ENCODE measurements at places on chromosomes 4 and X. TPM values are rescaled to one million over a fixed set of nuclear protein-coding genes. Genes with fewer than 3 reads are reported as not detected.

MTMR8 gene
- 4.1 TPM for total RNA-seq

ENAM gene
- not detected for total RNA-seq

SHROOM2 gene
- not detected for total RNA-seq

TMEM150C gene
- total RNA-seq: not detected

PPP2R2C gene
- total RNA-seq: not detected

XAGE1A gene
- not detected for total RNA-seq

FAM9C gene
- total RNA-seq: 0.05 TPM

GRCh38 chr4:67327245-67328017, 217.9 kb downstream of the CENPC start:
- DNase-seq: peak; percentile 22
- no peak overlapping the region for H3K4me3 ChIP-seq
- no peaks in the 10 kb centered on the region for H3K36me3 ChIP-seq

- H3K27ac ChIP-seq: no peak overlapping the region
- DNase-seq: no peak
- no peak overlapping the region for H3K4me3 ChIP-seq
- H3K4me1 ChIP-seq: peaks cover 9% of the 10 kb centered on the region
Observed at GRCh38 chr4:185317880-185318279, 77.8 kb downstream of the LRP2BP start.

DNA sequence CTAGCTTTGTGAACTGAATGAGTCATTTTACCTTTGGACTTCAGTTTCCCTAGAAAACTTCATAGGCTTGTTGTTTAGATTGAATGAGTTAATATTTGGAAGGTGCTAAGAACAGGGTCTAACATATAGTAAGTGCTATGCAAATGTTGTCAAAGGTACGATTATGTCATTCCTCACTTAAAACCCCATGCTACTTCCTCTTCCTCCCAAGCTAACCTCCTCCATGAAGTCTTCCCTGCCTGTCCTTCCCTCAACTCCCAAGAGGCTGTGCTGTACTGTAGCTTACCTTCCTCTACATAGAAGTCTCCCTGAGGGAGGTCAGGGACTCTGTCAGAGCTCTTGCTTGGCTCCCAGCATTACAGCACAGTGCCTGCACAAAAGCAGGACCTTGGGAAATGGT, 103.4 kb upstream of the PJA1 start:
- no peak overlapping the region for H3K4me3 ChIP-seq
- H3K4me1 ChIP-seq: no peaks in the 10 kb centered on the region
- H3K27me3 ChIP-seq: peaks cover 7% of the 10 kb centered on the region
- no peak for DNase-seq
- H3K27ac ChIP-seq: no peak overlapping the region
- no peaks in the 10 kb centered on the region for H3K36me3 ChIP-seq

DNA sequence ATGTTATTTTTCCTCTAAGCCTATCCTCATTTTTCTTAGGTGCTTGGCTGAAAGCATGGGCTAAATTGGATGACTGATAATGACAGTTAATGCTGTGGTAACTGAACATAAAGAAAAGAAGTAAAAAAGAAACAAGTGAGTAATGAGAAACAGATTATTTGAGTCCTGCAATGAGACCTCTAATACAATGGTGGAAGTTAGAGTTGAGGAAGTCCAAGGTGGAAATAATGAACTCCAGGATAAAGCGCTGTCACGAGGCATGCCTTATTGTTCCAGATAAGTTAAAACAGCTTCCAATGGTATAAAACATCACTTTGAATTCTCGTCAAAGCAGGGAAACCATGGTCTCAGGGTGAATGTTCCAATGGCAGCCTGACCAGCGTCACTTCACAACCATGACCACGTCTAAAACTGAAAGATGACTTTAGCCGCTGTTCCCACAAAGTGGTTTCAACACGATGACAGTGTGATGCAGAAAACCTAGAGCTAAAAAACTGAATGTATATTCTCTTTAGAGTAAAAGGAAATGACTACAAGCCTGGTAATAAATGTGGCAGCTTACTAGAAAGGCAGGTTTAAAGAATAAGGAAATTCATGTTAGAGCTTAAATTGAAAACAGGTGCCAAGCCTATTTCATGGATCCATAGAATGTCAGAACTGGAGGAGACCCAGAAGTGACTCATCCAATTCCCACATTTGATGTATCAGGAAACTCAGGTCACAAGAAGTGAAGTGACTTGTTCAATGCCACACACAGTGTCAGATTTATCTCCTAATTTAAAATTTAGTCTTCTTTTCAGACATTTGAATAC, 202.6 kb upstream of the GYPA start:
- H3K4me1 ChIP-seq: no peaks in the 10 kb centered on the region
- no peak for DNase-seq
- no peak overlapping the region for H3K4me3 ChIP-seq
- no peak overlapping the region for H3K27ac ChIP-seq
- H3K36me3 ChIP-seq: no peaks in the 10 kb centered on the region

GRCh38 chr4:155530290-155530689, 136.4 kb upstream of the GUCY1A1 start:
- H3K36me3 ChIP-seq: no peaks in the 10 kb centered on the region
- no peak overlapping the region for H3K27ac ChIP-seq
- H3K4me1 ChIP-seq: no peaks in the 10 kb centered on the region
- no peak overlapping the region for H3K4me3 ChIP-seq

GRCh38 chr4:165222651-165222994, 15.3 kb downstream of the KLHL2 start:
- H3K27me3 ChIP-seq: no peaks in the 10 kb centered on the region
- DNase-seq: no peak
- H3K36me3 ChIP-seq: peaks cover 48% of the 10 kb centered on the region
- peak overlapping the region; percentile 86 for H3K27ac ChIP-seq
- H3K4me1 ChIP-seq: peaks cover 59% of the 10 kb centered on the region

DNA sequence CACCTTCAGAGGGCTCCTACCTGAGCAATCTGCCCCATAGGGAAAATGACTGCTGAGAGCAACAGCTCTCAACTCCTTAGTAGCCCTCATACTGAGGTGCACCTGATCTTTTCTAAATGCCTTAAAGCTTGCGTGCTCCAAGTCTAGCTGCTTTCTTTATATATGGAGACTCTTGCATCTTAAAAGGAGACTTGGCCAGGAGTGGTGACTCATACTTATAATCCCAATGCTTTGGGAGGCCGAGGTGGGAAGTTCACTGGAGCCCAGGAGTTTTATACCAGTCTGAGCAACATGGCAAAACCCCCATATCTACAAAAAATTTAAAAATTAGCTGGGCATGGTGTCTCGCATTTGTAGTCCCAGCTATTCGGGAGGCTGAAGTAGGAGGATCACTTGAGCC, 78.1 kb upstream of the TRIM2 start:
- H3K27me3 ChIP-seq: peaks cover 14% of the 10 kb centered on the region
- H3K27ac ChIP-seq: no peak overlapping the region
- H3K4me3 ChIP-seq: no peak overlapping the region

- no peak overlapping the region for H3K4me3 ChIP-seq
- DNase-seq: no peak
- no peak overlapping the region for H3K27ac ChIP-seq
Observed at GRCh38 chr4:124230268-124230667, 482.3 kb downstream of the ANKRD50 start.

DNA sequence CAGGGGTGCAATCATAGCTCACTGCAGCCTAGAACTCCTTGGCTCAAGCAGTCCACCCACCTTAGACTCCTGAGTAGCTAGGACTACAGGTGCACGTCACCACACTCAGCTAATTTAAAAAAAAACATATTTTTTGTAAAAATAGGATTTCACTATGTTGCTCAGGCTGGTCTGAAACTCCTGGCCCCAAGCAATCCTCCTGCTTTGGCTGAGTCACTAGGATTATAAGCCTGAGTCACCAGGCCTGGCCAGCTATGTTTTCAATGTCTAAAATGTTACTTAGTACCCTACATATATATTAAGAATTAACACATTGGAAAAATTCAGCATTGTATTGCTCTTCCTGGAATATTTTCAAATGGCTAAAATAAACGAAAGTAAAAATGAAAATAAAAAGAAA, 37.5 kb downstream of the PNPLA4 start:
- no peak overlapping the region for H3K4me3 ChIP-seq
- no peaks in the 10 kb centered on the region for H3K36me3 ChIP-seq
- no peaks in the 10 kb centered on the region for H3K4me1 ChIP-seq
- no peak for DNase-seq
- no peak overlapping the region for H3K27ac ChIP-seq

DNA sequence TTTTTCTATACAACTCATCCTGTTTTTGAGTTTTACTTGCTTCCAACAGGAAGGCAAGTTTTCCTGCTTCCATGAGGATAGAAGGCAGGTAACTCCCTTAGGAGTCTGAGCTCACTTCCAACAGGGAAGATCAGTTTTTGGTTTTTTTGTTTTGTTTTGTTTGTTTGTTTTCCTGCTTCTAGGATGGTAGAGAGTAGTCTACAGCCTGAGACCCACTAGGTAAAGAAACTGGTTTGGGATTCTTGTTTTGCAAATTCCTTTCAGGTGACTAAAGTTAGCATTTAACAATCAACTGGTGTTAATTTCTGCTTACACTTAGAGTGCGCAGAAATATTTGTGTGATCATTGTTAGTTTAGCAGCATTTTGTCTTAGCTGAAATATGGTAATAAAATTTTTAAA, 227.8 kb upstream of the TACR3 start:
- DNase-seq: no peak
- no peak overlapping the region for H3K27ac ChIP-seq
- no peak overlapping the region for H3K4me3 ChIP-seq
- H3K36me3 ChIP-seq: no peaks in the 10 kb centered on the region

DNA sequence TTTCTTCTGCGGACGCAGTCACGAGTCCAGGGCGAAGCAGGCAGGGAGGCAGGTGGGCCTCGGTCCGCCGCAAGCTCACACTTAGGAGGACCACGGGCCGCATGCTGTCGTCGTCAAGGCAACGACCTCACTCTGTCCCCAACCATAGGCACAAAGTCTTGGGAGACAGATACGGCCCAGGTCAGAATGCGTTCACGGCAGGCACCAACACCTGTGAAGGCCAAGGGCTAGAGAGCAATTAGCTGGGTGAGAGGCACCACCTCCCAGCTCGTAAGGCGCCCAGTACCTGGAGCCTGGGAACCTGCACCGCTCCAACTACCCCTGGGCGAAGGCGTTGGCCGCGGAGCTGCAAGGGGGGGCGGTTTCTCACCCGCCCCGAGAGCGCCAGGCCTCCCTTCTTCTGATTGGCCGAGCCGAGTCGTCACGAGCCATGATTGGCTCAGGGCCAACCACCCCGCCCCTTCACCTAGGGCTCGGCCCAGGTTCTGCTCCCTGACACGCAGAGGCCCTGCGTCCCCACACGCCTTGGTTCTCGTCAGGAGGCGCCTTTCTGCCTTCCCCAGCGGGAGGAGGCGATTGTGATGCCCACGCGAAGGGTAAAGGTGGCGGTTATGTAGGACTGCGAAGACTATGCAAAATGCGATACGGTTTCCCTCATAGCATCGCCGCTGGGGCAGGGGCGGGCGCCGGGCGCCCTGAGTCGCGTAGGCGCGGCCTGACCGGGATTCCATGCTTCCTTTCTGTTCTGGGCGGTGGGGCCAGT, at the start of gene CDKL2:
Gene CDKL2, minus strand, starts transcription at position 355 of the 763 bp plus-strand sequence. CDS start 4,540 bp downstream, outside the sequence.
- H3K27ac ChIP-seq: peak within 1 kb of the TSS; percentile 40
- DNase-seq: peak; percentile 89
- peaks cover 20% of the 10 kb centered on the region for H3K4me1 ChIP-seq
- peak within 1 kb of the TSS; percentile 86 for H3K4me3 ChIP-seq
- H3K36me3 ChIP-seq: peaks cover 3% of the 10 kb centered on the region

DNA sequence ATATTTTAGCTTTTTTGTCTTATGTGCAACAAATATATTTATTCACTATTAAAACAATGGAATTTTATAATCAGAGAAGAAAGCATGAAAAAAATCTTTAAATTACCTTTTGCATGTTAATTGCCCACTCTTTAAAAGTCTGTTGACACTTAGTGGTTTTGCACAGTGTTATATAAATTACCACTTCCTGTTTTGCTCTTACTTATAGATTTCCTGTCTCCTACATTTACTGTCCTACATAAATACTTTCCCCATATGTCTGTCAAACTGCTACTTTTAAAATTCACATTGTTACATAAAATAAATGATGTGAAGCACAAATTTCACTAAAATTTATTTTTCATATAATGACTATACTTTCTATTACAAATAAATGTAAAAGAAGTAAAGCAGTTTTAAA, 161.1 kb upstream of the NDST4 start:
- peaks cover 24% of the 10 kb centered on the region for H3K4me1 ChIP-seq
- no peak overlapping the region for H3K27ac ChIP-seq
- no peak overlapping the region for H3K4me3 ChIP-seq
- no peaks in the 10 kb centered on the region for H3K36me3 ChIP-seq
- DNase-seq: no peak

DNA sequence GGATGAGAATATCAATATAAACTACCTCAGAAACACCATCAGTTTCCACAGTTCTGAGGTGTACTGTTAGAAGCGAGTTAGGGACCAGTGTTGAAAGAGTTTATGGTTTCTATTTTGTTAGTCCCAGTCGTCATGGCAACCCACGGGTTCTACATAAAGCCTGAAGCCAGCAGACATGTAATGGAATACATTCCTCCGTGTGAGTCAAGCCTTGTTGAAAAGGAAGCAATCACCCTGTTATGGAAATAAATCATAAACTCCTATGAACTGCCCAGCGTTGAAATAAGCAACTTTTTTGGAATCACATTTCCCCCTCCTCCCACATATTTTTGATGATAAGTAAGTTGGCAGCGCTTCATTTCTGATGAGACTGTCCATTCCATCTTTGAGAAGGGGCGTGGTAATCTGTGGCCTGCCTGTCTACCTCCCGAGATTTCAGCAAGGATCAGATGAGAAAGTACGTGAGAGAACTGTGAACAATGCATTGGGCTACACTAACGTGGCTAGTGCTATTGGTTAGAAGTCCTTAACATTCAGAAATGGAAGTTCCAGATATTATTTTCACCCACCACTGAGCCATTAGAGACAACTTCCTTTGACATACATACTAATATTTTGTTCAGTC, 40.4 kb upstream of the PDHA1 start:
- no peak overlapping the region for H3K4me3 ChIP-seq
- DNase-seq: no peak
- H3K4me1 ChIP-seq: no peaks in the 10 kb centered on the region
- no peaks in the 10 kb centered on the region for H3K27me3 ChIP-seq
- no peaks in the 10 kb centered on the region for H3K36me3 ChIP-seq

GRCh38 chr4:43234626-43235415, 342.3 kb downstream of the GRXCR1 start:
- H3K36me3 ChIP-seq: no peaks in the 10 kb centered on the region
- DNase-seq: no peak
- no peak overlapping the region for H3K27ac ChIP-seq
- H3K4me3 ChIP-seq: no peak overlapping the region
- no peaks in the 10 kb centered on the region for H3K4me1 ChIP-seq

GRCh38 chr4:38279650-38280322, 319.6 kb downstream of the PTTG2 start:
- no peak overlapping the region for H3K27ac ChIP-seq
- no peak for DNase-seq
- H3K4me3 ChIP-seq: no peak overlapping the region
- H3K4me1 ChIP-seq: peaks cover 5% of the 10 kb centered on the region

Measured in activated T-helper 1 cell treated with anti-CD3 and anti-CD28 coated beads, Interleukin-12 subunit alpha, Interleukin-12 subunit beta, Interleukin-2, Interleukin-4 antibody, amounts not matched to agents 30 ng/mL and 10 ng/mL and 1 ng/mL, durations not matched to agents 14 hours and 24 hours and 36 hours (primary cell).